ENCODE measurements at places on chromosomes 6 and 20. TPM values are rescaled to one million over a fixed set of nuclear protein-coding genes. Genes with fewer than 3 reads are reported as not detected.

GHRH gene
- not detected for total RNA-seq

CST2 gene
- total RNA-seq, result not detected

- DNase-seq, result no peak
Measured at GRCh38 chr6:167056370-167056769, 57.2 kb downstream of the CEP43 start.

- DNase-seq, result no peak
Measured at GRCh38 chr6:136625293-136625692, 75.1 kb upstream of the MAP7 start.

CNPY3 gene
- 67.9 TPM for total RNA-seq

DNA sequence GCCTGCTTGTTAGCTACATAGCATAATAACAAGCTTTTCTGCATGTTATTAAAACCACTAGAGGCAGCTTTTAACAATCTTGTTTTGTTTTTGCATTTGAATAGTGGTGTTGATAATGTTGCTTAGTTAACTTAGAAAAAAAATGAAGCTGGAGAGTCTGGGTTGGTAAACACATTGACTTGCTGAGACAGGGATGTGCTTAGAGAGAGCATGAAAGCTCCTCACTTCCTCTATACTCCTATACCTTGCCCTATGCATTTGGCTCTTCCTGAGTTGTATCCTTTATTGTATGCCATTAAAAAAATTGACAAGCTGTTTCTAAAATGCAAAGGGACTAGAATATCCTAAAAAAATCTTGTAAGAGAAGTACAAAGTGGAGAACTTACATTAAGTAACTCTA is 13.6 kb downstream of the FAM83B start:
- no peak for DNase-seq

- DNase-seq, result no peak
Measured at GRCh38 chr6:149336609-149336928, 19.1 kb downstream of the TAB2 start.
